ENCODE measurements at places on chromosomes 6 and 20.

GRCh38 chr20:23161968-23162696 lies 76.0 kb upstream of the CD93 start:
- DNase-seq: no peak

DNA sequence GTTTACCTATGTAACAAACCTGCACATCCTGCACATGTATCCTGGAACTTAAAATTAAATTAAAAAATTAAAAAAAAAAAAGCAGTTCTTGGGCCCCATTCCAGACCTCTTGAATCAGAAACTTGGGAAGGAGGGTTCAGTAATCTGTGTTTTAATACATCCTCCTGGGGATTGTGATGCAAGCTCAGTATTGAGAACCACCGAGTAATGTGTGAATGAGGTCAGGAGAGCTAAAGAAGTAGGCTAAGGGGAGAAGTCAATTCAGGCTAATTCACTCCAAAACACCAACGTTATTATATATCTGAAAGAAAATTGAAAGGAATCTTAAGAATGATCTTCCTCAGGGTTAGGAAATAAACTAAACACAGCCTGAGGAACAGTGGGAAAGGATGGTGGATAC lies 120.4 kb downstream of the RNF144B start:
- DNase-seq: no peak

- DNase-seq: no peak
Measured at GRCh38 chr20:3190681-3191111, 13.8 kb downstream of the DDRGK1 start.

GRCh38 chr20:20295621-20296498 lies 72.0 kb upstream of the INSM1 start:
- DNase-seq: no peak
